Inflammatory macrophage (primary cell): ENCODE measurements at places on chromosomes 7 and 10.

- no peak for DNase-seq
Observed at GRCh38 chr7:7516662-7517061, 19.0 kb downstream of the COL28A1 start.

GRCh38 chr7:158559356-158559755 lies 28.3 kb downstream of the PTPRN2 start:
- DNase-seq, result no peak

DNA sequence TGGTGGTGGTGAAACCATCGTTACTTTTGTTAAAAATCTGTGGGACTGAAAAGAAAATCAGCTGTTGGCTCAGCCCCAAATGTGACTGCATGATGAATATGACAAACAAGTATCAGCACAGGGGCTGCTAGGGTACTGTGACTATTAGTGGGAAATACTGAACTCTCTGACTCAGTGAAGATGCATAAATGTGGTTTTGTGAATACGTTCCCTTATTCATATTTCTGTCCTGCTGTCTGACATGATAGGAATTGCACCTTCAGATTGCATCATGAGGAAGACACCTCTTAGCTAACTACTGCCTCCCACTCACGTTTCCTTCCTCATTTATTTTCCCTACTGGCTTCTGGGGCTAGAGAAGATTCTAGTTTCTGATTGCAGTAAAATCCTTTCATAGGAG lies 1.4 kb downstream of the CLEC5A start:
- peak; percentile 97 for DNase-seq

DNA sequence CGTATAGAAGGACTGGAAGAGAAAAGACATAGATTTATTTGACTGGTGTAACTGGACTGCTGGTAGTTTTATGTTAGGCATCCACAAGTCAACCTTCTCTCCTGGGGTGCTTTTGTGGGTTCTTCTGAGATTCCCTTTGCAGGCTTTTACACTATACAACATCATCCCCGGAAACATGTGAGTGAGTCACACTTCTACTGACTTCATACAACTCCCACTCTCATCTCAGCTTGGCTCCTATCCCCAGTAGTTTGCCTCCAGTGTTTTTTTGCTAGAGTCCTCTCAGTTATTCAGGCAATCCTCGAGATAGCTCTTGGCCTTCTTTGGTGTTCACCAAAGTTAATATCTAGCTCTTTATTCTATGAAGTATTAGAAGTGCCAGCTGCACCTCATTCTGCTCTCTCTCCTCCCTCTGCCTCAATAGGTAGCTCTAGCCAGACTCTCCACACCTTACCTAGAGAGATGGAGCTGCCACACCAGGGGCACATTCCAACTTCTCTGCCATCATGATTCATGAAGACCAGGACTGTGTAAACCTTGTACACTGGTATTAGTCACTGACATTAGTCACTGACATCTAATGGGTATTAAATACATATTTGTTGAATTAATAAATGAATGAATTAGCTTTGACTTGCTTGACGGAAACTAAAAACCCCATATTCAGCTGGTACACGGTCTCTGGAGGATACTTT lies 281.9 kb downstream of the PPP1R3A start:
- no peak for DNase-seq

- DNase-seq, result peak; percentile 85
Observed at GRCh38 chr10:124066781-124067714, 26.4 kb downstream of the CHST15 start.

- DNase-seq, result no peak
Observed at GRCh38 chr10:52747694-52748093, 24.9 kb downstream of the MBL2 start.

- DNase-seq, result no peak
Observed at GRCh38 chr7:70590126-70590854, 541.7 kb upstream of the GALNT17 start.

DNA sequence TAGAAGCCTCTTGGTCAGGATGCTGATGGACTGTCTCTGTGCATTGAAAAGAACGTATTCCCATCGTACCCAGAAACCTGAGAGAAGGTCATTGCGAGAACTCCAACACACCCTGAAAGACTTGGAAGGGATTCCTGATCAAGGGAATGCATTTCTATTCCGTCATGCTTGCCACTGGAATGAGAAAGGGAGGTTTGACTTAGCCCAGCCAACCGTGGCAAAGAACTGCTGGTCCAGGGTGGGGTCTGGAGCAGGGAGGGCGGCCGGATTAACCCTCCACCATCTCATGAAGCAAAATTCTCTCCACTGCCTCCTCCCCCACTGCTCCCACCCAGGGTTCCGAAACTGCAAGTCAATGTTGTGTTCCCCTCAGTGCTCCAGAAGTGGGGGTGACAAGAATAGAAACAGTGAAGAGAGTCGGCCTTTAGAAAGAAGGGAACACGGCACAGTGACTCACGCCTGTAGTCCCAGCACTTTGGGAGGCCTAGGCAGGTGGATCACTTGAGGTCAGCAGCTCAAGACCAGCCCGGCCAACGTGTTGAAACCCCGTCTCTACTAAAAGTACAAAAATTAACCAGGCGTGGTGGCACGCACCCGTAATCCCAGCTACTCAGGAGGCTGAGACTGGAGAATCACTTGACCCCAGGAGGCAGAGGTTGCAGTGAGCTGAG lies 137.5 kb upstream of the MGMT start:
- DNase-seq, result no peak
